ENCODE measurements at places on chromosomes 7 and 10. TPM values are rescaled to one million over a fixed set of nuclear protein-coding genes. Genes with fewer than 3 reads are reported as not detected.
A peak's percentile ranks its signal among the peaks of the same experiment; 100 is the strongest.

- DNase-seq: peak; percentile 86
Measured at GRCh38 chr7:80724249-80724871, 85.9 kb downstream of the CD36 start.

GRCh38 chr7:128840326-128841170, 10.3 kb downstream of the FLNC start:
- DNase-seq: no peak

ZNF804B gene
- not detected for total RNA-seq

DNA sequence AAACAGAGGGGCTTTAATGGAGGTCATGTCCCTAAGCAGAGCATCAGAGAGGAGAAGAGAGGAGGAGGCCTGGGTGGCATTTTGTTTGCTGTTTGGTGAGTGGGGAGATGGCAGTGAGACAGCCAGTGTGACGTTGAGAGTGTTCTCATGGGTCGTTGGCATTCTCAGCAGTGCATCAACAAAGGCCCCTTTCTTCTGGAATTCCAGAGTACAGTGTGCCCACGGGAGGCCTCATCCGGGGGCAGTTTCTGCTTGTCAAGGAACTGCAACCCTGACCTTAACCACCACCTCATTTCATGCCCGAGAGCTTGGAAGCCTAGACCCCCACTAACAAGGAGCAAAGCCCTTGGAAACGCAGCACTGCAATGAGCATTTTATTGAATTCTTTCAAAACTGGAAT, 92.9 kb downstream of the CELF2 start:
- DNase-seq: no peak

GRCh38 chr10:77348082-77348481, 289.5 kb downstream of the KCNMA1 start:
- peak; percentile 17 for DNase-seq

AMZ1 gene
- 0.25 TPM for total RNA-seq

DNA sequence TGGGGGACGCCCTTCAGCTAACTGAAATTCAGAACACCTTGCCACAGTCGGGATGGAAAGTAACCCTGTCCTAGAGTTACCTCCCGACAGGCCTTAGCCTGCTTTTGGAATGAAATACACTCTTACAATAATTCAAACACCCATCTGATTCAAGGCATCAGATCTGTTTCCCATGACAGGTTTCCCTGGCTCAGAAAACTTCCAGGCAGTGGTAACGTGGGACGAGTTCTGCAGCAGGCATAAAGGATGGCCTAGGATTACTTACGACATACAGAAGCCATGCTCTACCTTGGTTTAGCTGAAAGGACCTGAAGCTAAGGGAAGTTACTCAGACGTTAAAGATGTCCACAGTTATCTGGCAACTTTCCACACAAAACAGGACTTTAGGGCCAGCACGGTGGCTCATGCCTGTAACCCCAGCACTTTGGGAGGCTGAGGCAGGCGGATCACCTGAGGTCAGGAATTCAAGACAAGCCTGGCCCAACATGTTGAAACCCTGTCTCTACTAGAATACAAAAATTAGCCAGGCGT, 5.0 kb downstream of the PAXIP1 start:
- no peak for DNase-seq

EIF5AL1 gene
- 1.5 TPM for total RNA-seq

ABCB1 gene
- 0.36 TPM for total RNA-seq

GRCh38 chr10:66564287-66564686, 361.5 kb upstream of the LRRTM3 start:
- no peak for DNase-seq

IDI2 gene
- not detected for total RNA-seq

DNA sequence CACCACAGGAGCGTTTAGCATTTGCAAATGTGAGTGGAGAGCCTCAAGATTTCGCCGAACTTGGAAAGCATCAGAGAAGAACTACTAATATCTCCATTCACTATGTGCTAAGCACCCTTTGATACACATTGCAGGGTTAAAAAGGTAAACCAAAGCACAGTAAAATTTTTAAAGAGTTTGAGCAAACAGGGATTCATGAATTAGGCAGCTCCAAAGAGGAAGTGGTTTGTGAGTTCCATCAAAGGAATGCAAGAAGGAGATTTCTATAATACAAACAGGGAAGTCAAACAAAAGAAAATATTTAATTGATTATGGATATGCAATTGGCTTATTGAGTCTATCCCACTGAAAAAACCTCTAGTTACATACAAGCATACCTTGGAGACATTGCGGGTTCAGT, 81.1 kb upstream of the TMEM72 start:
- peak; percentile 51 for DNase-seq

GRCh38 chr7:148620749-148621359, 30.3 kb downstream of the C7orf33 start:
- no peak for DNase-seq

DNA sequence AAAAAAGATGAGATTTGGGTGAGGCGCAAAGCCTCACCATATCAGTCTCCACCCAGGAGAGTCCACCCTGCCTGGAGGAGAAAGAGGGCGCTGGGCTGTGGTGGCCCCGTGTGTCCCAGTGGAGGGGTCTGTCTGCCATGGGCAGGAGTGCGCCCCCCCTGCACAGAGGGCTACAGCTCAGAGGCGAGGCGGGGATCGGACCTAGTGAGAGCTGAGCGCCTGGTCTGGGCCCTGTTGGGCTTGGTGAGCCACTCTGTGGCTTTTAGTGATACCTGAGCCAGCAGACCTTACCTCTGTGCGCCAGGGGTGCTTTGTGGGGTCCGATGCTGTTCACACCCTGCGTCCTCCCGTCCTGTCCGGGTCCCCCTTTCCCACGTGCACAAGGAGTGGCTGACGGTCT, 25.9 kb upstream of the GNA12 start:
- DNase-seq: no peak

DNA sequence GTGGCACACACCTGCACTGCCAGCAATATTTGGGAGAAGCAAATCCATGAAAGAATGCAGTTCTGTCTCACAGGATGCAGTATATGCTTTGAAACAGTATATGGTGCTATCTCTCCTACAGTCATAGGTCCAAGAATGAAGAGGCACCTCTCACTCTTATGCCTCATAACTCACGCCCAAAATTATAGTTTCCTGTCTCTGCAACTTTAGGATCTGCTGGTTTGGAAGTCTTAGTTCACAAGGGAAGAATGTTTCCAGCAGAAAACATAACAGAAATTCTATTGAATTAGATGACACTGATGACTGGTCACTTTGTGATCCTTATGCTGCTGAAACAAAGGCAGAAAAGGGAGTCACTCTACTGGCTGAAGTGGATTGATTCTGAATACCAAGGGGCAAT, 5.7 kb downstream of the C10orf67 start:
- DNase-seq: no peak

DNA sequence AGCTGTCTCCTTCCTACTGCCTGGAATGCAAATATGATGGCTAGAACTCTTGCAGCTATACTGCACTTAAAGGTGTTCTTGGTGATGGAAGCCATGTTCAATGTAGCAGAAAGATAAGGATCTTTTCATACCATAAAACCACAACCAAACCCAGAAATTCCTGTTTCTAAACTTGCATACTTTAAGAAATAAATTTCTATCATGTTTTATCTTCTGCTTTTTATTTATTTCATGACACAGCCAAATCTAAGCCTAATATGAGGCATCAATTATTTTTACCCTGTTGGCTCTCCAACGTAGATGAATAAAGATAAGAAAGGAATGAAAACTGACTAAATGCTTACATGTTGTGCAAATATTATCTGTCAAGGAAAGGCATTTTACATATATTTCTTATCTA, 224.1 kb downstream of the DOCK4 start:
- DNase-seq: peak; percentile 41

GRCh38 chr10:15859906-15860691, at the start of gene MINDY3:
Gene MINDY3 (minus strand): TSS chr10:15860507. CDS start chr10:15860299, 208 bp downstream.
- peak; percentile 84 for DNase-seq

PTPRN2 gene
- 2.5 TPM for total RNA-seq

GRCh38 chr10:62831346-62831745, 15.2 kb upstream of the EGR2 start:
- peak; percentile 88 for DNase-seq

GPER1 gene
- total RNA-seq: 6.4 TPM

GRCh38 chr10:48603421-48604038, 1.3 kb downstream of the ARHGAP22 start:
- no peak for DNase-seq

DNA sequence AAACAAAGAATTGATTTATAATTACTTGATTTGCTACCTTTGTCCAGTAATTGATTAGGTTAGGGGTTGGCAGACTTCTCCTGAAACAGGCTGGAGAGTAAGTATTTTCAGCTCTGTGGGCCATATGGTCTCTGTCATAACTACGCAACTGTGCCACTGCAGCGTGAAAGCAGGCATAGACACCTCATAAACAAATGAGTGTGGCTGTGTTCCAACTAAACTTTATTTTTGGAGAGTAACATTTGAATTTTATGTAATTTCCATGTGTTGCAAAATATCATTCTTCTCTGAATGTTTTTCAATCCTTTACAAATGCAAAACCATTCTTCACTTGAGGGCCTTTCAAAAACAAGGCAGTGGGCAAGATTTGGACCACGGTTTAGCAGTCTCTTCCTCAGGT, 76.9 kb downstream of the GALNT17 start:
- no peak for DNase-seq

GRCh38 chr10:124003070-124003419, 90.4 kb downstream of the CHST15 start:
- DNase-seq: no peak

DNA sequence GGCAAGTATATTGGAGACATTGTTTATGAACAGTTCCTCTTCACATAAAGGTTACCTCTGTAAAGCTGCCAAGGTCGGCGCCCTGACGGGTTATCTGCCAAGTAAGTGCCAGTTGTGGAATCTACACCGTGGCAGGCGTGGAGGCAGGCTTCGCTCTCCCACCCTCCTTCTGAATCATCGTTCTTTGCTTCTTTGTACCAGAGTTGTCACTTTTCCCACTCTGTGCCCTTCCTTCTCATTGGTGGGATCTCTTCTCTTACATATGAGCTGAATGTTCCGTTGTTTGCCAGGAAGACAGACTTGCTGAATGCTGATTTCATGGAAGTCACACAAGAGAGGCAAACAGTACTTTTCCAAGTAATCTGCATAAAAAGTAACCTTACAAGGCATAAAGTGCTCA, 40.6 kb upstream of the PTPRZ1 start:
- DNase-seq: no peak

AKR1D1 gene
- not detected for total RNA-seq

DNA sequence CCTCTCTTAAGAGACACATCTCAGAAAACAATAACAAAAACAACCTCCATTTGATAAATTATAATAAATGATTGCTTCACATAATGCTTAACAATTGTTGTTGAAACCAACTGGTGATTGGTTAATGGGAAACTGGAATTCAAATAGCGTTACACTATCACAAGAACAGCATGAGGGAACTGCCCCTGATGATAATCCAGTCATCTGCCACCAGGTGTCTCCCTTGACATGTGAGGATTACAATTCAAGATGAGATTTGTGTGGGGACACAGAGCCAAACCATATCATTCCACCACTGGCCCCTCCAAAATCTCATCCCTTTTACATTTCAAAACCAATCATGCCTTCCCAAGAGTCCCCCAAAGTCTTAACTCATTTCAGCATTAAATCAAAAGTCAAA, 375.9 kb downstream of the BMPER start:
- no peak for DNase-seq

DNA sequence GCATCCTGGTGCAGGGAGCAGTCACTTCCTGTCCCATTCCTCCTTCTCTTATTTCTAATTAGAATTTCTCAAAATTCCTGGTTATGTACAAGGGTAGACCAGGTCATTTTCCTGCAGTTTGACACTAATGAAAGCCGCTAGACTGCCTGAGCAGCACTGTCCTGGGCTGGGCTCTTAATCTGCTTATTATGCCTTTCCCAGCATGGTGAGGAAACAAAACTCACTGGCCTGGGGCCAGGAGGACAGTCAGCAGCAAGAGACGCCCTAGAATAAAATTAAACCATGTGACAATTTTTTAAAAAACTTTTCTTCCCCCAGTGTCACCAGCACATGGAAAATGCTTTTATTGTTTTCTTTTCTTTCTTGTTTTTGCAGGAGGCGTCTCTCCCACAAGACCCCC, 647.5 kb downstream of the TYW1 start:
- no peak for DNase-seq

GRCh38 chr7:70647801-70648498, 484.0 kb upstream of the GALNT17 start:
- DNase-seq: no peak

DNA sequence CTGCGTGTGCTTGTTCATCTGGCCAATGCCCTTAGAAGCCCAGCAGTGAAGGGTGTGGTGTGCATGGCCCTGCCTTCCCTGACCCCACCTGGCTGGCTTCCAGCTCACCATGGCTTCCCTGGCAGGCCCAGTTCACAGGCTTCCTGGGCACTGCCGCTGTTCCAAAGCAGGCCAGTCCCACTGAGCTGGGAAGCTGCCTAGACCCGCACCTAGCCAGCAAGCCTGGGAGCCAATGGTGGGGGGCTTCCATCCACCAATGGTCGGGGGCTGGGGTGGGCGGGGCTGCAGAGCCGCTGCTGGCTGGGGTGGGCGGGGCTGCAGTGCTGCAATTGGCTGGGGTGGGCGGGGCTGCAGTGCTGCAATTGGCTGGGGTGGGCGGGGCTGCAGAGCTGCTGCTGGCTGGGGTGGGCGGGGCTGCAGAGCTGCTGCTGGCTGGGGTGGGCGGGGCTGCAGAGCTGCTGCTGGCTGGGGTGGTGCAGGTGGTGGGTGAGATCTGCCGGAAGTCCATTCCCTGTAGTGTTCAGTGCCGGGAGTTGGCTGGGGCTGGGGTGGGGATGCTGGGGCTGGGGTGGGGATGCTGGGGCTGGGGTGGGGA, 12.4 kb downstream of the CALY start:
- DNase-seq: peak; percentile 49

GRCh38 chr7:72919256-72919775, 5.6 kb upstream of the POM121 start:
- DNase-seq: no peak

- no peak for DNase-seq
Measured at GRCh38 chr7:148828965-148829364, 55.1 kb downstream of the EZH2 start.

DNA sequence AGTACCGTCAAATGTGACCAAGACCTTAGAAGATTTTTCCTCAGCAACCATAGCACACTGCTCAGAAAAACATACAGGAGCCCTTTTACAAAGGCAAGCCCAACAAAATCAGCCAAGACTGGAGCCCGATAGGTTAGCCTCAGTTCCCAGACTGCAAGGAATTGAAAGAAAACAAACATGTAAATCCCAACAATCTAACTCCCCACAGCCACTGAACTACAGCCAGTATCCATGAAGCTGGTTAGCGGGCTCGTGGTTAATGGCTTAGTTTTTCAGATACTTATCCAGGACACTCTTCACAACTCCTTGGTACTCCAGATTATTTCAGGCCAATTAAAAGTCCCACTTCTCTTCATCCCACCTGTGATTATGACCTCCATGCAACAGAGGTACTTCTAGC, 201.6 kb downstream of the IPMK start:
- no peak for DNase-seq

DNA sequence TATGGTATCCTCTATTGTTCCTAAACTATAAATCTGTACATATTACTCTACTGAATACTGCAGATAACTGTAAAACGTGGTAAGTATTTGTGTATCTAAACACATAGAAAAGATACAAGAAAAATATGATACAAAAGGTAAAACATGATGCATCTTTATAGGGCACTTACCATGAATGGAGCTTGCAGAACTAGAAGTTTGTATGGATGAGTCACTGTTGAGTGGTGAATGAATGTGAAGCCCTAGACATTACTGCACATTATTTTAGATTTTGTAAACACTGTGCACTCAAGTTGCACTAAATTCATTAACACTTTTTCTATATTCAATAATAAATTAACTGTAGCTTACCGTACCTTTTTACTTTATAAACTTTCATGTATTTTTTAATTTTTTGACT, 357.5 kb downstream of the ZWINT start:
- no peak for DNase-seq

CLEC2L gene
- total RNA-seq: not detected

- no peak for DNase-seq
Measured at GRCh38 chr10:12702215-12702770, 299.2 kb downstream of the CCDC3 start.

Measured in fibroblast of the aortic adventitia (primary cell).